ENCODE measurements at places on chromosomes 12 and 14.
A peak's percentile ranks its signal among the peaks of the same experiment; 100 is the strongest.

- no peak for DNase-seq
Measured at GRCh38 chr12:121731473-121731872, 18.9 kb downstream of the TMEM120B start.

DNA sequence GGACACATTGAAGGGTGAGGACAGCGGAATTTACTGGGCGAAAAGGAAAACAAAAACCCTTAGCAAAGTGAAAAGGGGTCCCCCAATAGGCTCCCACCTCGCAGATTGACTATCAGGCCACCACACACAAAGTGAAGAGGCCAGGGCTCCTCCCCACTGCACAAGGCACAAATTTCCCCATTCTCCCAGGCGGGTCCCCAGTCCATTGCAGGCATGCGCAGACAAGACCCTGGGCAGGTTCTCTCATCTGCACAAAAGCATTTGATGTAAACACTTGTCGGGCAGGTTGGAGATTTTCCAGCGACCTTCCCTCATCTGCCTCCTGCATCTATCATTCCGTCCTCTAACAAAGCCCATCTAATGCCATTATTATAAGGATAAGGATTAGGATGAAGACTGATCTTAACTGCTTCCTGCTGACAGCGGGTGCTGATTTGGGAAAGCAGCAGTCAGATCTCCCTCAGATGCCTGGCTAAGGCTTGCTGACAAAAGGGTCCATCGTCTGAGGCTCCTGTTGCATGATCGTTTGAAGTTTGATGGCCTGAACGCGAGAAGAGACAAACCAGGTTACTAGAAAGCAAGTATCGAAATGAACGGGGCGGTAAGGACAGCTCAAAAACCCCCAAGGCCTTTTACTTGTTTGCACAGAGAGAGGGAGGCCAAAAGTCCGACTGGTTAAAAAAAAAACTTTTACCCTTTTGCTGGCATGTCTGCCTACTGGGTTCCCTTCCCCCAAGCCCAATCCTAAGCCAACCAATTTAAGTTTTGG, 14.4 kb downstream of the ASCL4 start:
- no peak for DNase-seq

DNA sequence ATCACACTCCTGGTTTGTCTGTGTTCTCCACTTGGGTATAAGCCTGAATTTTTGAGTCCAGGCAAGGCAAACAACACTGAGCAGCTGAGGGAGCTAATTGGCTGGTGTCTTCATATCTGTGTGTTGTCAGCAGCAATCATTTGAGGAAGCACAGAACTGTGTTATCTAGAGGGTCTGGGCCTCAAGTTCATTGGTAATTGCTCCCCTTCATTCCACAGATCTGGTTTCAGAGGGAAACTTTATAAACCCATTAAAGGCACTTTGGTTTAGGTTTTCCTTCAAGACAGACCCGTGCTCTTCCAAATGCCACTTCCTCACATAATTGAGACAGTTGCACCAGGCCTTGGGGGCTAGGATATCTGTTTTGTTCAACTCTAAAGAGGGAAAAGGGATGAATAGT, 5.6 kb downstream of the DACT1 start:
- no peak for DNase-seq

- DNase-seq = no peak
Measured at GRCh38 chr12:43749016-43749415, 9.6 kb downstream of the PUS7L start.

- DNase-seq = no peak
Measured at GRCh38 chr12:21771311-21771710, 3.2 kb downstream of the KCNJ8 start.

DNA sequence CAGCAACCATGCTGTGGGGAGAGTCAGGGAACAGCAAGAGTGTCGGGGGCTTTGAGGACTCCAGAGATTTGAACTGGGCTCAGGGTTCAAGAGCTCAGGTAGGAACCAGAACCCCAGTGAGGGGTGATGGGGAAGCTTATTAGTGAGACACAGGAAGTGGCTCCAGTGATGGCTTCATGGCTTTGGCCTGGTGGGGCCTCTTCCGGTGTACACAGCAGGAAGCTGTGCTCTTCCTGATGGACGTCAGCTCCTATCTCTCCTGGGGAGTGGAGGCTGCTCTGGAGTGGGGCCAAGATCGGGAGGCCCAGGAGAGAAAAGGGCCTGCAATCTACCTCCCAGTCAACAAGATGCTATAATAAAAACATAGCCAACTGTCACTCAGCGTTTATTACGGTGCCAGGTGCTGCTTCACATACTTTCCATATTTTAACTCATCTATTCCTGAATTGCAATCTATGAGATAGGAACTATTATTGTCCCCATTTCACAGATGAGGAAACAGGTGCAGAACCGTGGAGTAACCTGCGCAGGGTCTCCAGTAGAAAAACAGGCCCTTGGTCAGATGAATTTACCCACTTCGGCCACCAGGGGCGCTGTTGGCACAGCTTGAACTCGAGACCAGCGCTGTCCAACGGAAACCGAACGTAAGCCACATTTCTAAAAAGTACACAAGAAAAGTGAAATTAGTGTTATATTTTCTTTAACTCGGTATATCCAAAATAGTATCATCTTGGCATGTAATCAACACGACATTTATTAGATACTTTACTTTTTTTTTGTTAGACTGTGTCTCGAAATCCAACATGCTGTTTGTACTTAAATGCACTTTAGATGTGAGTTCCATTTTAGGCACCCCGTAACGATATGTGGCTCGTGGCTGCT, 63.6 kb upstream of the DLK1 start:
- DNase-seq = peak; percentile 63

GRCh38 chr12:75579552-75579951, 68.1 kb upstream of the KRR1 start:
- DNase-seq = no peak

DNA sequence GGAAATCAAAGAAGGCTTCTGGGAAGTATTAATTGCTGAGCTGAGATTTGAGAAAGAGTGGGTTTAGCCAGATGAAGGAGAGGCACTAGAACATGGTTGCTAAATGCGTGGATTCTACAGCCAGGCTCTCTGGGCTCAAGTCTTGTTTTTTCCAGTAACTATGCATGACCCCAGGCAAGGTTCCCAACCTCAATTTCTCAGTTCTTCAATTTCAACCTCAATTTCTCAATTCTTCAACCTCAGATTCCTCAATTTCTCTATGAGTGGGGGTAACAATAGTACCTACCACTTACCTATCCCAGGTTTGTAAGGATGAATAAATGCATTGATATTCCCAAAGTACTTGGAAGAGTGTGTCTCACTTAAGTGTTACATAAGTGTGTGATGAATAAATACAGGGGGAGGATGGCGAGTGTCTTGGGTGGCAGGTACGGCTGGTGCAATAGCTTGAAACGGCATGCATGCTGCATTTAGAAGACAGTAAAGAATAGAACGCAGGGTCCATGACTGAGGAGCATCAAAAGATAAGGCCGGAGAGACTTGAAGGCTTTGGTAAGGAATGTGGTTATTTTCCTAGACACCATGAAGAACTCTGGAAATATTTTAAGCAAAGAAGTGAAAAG, 149.1 kb upstream of the ATP2B1 start:
- no peak for DNase-seq

DNA sequence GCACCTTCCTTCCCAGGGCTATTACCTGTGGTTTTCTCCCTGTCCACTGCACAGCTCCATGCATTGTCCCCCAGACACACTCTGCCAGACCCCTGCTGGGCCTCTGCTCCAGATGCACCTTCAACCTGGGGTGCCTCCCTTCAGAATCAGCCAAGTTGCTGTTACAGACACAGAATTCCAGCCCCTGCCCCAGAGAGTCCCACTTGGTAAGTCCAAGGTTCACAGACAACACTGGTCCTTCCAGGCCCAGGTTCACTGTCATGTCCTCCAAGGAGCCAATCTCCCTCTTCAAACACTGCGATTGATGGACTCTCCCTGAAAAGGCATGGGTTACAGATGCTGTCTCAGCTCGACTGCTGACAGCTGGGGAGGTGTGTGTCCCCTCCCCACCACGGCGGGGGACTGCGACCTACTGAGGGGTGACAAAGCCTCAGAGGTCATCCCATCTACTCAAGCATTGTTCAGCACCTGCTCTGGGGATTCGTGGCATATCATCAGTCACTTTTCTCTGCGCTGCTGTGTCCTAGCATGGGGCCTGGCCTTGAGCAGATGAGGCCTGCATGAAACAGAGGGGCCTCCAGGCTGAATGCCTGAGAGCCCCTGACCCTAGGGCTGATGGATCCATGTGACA, 24.3 kb downstream of the CALM1 start:
- no peak for DNase-seq

DNA sequence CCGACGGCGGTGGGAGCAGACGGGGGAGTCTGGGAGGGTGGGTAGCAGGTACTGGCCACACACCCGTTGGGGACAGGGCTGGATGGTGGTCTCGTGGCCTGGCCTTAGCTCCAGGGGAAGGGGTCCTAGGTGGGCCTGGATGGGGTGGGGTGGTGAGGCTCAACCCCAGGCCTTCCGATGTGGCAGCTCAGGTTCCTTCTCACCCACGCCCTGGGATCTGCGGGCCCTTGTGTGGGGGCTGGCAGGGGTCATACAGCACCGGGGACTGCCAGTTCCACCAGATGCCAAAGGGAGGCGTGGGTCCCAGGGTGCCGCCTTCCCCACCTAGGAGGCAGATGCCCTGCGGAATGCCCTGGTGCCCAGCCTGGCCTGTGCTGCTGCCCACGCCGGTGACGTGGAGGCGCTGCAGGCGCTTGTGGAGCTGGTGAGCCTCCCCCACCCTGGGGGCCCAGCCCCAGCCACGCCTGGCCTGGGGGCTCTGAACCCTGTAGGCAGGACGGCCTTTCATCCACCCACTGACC, 21.0 kb downstream of the ASPG start:
- no peak for DNase-seq

DNA sequence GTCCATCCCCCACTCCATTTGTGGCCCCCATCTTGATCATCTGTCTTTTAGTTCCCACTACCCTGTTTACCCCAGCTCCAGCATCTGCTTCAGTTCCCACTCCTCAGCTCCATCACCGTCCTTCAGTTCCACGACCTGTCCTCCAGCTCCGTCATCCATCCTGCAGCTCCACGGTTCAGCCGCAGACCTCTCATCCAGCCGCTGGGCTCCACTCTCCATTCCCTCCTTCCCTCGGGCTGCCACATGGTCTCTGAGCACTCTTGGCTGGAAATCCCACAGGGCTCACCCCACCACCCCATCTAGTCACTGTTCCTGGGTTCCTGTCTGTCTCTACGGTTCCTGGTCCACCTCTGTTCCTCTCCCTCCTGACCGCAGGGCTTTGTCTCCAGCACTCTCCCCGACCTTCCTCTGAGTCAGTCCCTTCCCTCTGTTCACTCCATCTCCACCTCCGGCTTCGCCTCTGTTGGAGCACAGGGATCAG, 3.3 kb upstream of the P3H3 start:
- DNase-seq = no peak

DNA sequence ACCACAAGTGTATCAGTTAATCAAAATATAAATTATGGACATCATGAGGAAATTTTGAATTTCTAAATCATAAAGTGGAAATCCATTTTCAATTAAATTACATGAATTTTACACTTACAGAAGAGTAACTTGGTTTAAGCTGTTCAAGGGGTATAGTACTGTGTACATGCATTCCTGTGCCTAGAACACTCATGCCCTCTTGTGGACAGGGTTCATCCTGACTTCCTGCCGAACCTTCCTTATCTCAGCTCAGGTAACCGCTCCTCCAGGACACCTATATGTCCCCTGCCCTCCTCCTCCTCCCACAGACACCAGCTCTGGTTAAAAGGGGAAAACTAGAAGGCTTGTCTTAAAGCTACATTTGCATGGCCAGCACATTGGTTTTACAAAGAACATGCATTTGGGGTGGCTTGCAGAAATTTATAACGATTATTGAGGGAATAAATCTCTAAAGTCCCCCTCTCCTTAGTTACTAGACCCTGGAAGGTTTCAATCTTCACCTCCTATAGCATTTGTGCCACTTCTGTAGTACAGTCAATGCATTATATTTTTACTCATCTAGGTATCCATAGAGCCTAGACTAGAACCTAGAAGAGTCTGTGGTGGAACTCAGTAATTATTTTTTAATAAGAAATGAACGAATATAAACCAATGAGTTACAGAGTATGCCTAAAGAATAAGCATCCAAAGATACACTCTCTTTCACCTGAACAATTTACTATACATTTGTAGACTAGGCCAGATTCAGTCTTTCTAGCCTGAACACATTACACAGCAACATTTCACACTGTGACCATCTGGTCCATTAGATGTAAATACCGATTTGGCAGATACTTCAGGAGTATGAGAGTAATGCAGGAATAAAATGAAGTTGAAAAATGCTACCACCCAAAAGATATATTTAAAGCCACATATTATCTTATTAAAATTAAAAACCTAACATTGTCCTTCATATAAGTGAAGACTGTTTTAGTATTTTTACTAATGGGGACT, 345.6 kb downstream of the PAWR start:
- DNase-seq = no peak

DNA sequence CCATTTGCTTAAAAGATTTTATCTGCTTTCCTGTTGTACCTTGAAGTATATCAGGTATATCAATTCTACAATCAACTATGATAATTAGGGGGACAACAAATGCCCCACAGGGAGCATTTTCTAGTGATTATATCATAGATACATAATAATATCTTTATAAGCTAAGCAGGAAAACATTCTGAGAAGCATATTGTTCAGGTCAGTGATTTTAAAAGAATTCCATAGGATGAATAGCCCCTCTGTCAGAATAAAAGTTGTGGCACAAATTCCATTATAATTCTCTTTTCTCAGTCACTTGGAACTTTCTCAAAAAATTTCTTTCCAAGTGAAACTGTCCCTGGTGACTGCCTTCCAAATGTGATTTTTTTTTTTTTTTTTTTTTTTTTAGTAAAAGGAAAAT, 32.9 kb upstream of the HMGA2 start:
- DNase-seq = no peak

- DNase-seq = no peak
Measured at GRCh38 chr14:63656194-63656593, 14.5 kb upstream of the WDR89 start.

- no peak for DNase-seq
Measured at GRCh38 chr12:77189901-77190416, 124.6 kb upstream of the E2F7 start.

- DNase-seq = no peak
Measured at GRCh38 chr14:75184492-75184891, 8.1 kb upstream of the TMED10 start.

GRCh38 chr12:92136965-92137721, 8.5 kb downstream of the BTG1 start:
- no peak for DNase-seq

DNA sequence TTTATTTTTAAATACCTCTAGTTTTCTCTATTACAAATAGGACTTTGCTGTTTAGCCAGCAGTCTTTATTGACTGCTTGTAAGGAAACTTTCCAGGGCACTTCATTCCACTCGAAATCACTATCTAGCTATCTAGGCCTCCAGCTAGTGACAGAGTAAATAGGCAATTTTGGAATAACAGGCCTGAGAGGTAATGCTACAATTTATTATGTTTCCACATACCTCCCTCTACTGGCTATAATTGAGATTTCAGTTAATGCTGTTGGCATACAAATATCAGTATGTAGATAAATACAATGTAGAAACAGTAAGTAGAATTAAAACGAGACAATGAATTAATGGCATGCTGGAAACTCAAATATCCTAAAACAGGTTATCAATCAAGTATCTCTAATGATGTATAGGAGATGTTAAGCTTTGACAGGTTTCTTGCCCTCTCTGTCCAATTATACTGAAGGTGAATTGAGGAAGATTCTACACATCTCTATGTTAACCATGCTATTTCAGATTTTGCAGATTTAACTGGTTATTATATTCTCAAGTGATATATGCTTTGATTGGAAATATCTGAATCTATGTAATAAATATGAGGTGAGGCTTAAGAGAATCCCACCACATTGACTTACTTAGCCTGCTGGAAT, 7.2 kb downstream of the DTD2 start:
- DNase-seq = no peak

- peak; percentile 59 for DNase-seq
Measured at GRCh38 chr14:24710403-24711112, 76.6 kb upstream of the GZMB start.
